ENCODE measurements at places on chromosomes 5 and 9.

GRCh38 chr9:99782962-99783718 lies 38.5 kb upstream of the NR4A3 start:
- DNase-seq, result no peak

GRCh38 chr5:38207343-38207742 lies 51.0 kb upstream of the EGFLAM start:
- no peak for DNase-seq

DNA sequence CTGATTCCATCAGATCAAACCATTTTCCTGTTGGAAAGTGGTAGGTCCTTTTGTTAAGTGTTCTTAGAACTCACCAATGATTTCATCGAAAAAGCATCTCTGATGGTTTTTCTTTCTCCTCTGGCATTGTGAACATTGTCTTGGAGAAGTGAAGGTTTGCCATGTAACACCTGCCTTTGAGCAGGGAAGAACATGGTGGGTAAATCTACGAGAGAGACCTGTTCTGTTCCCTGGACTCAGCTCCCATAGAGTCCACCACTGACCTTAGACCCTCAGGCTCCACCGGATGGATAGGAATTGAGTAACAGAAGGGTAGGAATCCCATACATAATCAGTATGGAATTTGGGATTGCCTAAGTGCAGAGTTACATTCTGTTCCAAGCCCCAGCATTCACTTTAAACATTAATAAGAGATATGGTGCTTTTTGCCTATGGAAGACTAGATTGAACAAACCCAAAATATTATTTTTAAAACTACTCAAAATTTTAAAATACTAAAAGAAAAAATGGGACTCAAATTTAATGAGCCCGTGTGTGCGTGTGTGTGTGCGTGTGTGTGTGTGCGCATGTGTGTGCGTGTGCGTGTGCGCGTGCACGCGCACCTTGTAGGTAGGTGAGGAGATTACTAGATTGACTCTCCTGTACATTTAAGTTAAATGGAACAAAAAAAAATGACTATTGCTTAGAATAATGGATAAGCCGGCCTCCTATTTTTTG lies 92.0 kb downstream of the C9orf152 start:
- DNase-seq, result no peak

DNA sequence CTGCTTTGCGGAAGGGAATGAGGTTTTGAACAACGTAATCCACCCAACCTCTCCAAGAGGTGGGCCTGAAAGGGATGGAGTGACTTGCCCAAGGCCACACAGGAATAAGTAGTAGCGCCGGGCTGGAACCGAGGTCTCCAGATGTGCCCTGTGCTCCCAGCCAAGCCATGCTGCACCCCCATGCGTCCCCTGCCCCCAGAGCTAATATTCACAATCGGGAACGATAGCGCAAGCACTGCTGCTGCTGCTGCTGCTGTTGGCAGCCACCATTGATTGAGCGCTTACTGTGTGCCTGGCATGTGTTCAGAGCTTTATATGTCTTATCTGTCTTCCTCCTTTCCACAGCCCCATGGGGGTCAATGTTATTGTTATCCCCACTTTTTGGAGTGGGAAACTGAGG lies 43.9 kb downstream of the AMBP start:
- DNase-seq, result no peak

DNA sequence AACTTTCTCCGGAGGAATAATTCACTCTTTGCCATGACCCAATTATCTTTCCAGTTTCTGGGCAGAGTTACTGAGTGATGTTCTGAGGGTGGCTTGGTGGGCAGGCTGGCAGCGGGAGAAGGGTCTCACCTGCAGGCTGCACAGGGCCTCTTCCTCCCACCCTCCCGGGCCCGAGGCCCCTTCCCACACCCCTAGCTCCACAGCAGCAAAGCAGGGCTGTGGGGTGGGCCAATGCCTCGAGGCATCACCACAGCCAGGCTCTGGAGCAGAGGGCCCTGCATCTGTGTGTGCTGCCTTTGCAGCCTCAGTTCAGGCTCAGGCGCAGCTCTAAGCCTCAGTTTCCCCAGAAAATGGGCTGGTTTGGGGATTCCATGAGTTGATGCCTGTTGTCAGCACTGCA lies 120.2 kb upstream of the FOXD4L5 start:
- DNase-seq, result no peak

GRCh38 chr9:117825609-117826347 lies 121.6 kb downstream of the TLR4 start:
- peak; percentile 33 for DNase-seq

GRCh38 chr5:119176785-119177184 lies 105.9 kb downstream of the DMXL1 start:
- DNase-seq, result no peak

- no peak for DNase-seq
These were observed 22.8 kb downstream of the FPGS start for GRCh38 chr9:127825319-127826051.

DNA sequence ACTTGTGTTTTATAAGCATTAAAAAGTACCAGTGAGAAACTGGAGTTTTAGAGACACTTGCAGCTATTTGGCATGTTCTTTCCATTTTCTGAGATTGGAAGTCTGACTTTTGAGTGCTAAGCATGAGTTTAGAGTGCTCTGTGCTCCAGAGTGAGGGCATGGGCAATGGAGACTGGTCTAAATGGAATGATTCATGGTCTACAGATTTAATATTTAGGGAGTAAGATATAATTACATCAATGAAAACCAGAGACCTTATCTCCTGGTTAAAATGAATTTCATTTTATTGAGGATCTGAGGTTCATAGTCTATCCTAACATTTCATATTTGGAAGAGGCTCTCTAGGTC lies 135.9 kb upstream of the RPS23 start:
- no peak for DNase-seq

- DNase-seq, result no peak
These were observed 22.9 kb upstream of the CAVIN4 start for GRCh38 chr9:100554935-100555401.

DNA sequence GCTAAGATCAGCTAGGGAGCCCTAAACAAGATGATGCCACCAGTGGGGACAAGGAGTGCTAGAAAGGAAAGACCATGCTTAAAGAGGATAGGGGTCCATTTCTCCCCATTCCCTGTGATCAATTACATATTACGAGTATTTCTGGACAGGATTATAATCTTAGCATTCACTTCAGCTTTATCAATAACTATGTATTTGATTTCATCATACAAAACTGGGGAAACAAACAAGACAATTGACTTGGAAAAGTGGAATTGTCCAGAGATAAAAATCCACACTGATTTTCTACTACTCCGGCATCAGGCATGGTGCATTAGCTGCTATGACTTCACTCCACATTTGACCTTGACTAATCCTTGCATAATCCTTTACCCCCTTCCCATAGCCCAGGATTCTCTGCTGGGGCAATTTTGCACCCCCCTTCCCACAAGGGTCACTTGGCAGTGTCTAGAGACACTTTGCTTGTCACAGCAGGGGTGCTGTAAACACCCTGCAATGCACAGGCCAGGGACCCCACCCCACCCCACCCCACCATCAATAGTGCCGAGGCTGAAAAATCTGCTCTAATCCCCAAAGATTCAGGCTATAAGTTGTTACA lies 29.9 kb upstream of the UBE2QL1 start:
- DNase-seq, result no peak

- no peak for DNase-seq
These were observed 19.3 kb downstream of the NFIB start for GRCh38 chr9:14294659-14295058.

All from GM06990 (cell line).